ENCODE measurements at places on chromosomes 2 and 18.

DNA sequence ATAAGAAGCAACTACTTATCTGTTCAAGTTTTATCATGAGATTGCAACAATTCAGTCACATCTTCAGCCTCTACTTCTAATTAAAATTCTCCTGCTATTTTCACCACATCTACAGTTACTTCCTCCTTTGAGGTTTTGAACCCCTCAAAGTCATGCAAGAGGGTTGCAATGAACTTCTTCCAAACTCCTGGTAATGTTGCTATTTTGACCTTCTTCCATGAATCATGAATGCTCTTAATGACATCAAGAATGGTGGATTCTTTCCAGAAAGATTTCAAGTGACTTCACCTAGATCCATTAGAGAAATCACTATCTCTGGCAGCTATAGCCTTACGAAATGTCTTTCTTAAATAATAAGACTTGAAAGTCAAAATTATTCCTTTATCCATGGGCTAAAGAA, 1052.8 kb upstream of the NRXN1 start:
- no peak for DNase-seq

DNA sequence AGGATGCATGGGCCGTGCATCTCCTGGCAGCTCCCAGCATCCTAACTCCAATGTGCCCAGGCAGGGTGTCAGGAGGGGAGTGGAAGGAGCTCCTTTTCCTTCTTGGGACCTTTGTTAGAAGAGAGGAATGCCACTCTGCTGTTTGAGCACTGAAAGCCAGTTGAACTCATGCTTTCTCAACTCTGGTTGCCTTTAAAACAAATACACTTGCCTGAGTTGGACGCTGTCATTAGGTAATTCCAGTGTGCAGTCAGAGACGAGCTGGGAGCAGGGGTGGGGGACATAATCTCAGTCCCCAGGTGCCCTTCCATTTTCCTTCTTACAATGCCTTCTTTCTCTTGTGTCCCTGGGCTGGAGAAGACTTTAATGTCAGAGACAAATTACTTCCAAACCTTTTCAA, 44.4 kb upstream of the IL1R2 start:
- no peak for DNase-seq

DNA sequence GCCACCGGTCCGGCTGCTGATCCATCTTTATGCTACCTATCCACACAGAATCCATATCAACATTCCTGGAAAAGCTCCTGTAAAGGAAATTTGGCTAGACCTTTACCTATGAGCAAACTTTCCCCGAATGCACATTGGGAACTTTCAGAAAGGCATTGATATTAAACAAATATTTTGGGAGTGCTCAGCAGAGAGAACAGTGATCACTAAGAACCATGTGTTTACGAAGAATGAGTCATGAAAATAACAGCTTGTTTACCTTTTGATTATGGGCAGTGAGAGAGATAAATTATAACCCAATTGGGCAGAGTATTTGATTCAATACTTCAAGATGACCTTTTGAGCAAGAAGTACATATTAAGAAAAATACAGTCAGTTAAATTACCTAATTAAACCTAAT, 189.7 kb upstream of the CDH2 start:
- no peak for DNase-seq

- no peak for DNase-seq
Measured at GRCh38 chr2:134985061-134985460, 62.2 kb downstream of the MAP3K19 start.

DNA sequence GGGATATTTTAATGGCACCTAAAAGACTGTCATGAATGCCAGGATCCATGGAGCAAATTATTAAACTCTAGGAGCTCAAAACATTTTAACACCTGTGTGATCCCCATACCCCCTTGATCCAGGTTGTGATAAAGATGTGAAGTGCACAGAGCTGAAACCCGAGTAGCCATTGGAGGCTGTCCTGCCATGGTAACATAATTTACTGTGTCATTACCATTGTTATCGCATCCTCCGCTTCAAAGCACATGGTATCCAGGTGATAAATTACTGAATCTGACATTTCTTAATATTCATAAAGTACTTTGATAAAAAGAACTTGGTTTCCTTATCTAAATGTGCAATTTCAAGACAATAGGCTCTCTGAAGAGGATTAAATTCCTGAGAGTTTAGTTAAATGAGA, 109.3 kb downstream of the CHST9 start:
- no peak for DNase-seq

DNA sequence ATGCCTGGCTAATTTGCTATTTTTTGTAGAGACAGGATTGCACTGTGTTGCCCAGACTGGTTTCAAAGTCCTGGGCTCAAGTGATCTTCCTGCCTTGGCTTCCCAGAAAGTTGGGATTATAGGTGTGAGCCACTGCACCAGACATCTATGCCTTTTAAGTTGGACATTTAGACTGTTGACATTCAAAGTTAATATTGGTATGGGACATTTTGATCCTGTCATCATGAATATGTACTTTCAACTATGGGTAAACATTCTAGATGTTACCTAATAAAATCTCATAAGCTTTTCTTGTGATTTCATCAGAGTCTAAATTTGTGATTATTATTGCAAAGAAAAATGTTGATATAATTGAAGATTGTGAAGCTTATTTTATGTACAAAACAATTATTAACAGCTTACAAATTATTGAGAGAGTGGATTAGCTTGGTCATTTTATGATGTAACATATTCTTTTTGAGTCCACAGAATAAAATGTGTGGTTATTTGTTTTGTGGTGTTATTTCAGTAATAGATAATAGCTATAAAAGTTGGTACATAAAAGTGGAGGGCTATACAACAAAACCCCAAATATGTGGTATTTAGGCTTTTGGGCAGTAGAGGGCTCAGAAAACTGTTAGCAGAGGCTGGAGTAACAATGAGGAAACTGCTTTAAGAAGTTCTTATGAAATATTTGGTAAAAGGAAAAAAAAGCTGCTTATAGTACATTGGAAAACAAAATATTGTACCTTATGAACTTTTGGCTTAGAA, 41.4 kb downstream of the STARD6 start:
- no peak for DNase-seq

DNA sequence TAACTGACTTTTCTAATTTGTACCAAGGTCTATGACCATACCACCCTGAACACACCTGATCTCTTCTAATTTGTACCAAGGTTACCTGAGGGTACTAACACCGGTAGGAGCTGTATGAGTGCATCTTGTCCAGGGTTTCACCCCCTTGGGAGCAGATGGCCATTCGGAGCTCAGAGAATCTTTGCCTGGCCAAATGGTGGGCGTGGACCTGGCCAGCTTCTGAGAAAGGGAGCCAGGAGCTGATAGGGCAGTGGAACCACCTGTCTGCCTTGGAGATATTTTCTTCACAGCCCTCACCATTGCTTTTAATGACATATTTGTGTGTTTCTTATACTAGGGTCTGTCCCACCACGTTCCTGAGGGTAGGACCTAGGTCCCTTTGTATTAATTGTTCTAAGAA, 188.9 kb downstream of the LDLRAD4 start:
- DNase-seq: peak; percentile 12

GRCh38 chr18:13629841-13630715, 96.3 kb downstream of the FAM210A start:
- no peak for DNase-seq

DNA sequence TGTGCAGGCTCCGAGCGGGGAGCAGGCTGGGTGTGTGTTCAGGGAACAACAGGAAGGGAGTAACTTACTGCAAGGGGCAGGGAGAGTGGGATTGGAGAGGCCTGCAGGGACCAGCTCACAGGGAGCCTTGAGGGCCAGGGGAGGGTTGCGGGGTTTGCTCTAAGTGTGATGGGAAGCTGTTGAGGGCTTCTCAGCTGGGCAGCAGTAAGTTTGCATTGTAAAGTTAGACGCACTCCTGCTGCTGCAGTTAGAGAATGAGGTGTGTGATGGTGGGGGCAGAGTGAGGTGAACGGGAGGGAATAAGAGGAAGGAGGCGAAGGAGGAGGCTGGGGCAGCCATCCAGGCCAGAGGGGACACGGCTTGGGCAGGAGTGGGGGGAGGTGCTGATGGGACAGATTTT, 53.4 kb downstream of the BOLA3 start:
- DNase-seq: no peak

GRCh38 chr2:152718909-152719645, 657 bp downstream of the ARL6IP6 start:
- DNase-seq: no peak

- no peak for DNase-seq
Measured at GRCh38 chr2:165804719-165805118, 10.7 kb upstream of the GALNT3 start.

DNA sequence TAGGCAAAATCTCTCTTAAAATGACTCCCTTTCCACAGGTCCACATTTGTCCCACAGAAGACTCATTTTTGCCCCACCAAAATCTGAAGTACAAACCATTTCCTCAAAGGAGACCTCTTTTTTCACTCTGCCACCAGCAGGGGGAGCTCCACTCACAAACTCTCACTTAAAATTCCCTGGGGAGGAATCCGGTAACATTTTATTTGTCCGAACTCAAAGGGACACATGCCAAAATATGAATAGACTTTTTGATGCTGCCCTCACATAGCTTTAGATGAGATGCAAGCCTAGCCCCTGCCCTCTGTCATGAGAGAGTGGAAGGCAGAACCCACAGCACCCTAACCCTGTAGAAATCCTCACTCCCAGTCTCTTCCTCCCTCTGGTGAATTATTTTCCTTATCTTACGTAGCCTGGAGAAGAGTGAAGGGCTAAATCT, 57.1 kb downstream of the RMDN2 start:
- no peak for DNase-seq
